ENCODE measurements at places on chromosomes 12 and 14. TPM values are rescaled to one million over a fixed set of nuclear protein-coding genes. Genes with fewer than 3 reads are reported as not detected.

DNA sequence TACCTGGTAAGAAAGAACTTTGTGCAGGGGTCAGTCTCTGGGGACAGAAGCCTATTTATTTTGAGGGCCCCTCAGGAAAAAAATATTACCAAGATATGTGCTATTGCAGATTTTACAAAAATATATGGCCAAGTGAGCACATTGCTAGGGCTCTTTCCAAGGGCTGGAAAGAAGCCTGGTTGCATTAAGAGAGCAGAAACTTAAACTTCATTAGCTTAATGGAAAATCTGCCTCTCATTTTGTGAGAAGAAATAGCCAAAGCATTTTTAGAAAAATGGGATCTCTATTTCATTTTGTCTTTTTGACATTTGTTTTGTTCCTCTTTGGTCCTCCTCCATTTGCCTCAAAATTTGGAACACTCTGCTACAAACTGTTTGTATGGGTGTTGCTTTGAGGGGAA, 283.5 kb downstream of the NELL2 start:
- DNase-seq, result no peak

The SLC25A21 gene
- total RNA-seq, result 0.38 TPM

The ZDHHC22 gene
- not detected for total RNA-seq

The NEMF gene
- total RNA-seq, result 37.2 TPM

GRCh38 chr12:107435520-107435919, 250.1 kb upstream of the PWP1 start:
- peak; percentile 29 for DNase-seq

The CLEC4C gene
- total RNA-seq, result not detected

GRCh38 chr12:84079626-84080025, 833.0 kb downstream of the SLC6A15 start:
- no peak for DNase-seq

The PTPN6 gene
- total RNA-seq, result 2.4 TPM

The TMEM179 gene
- 0.13 TPM for total RNA-seq

- DNase-seq, result no peak
These were observed 2.7 kb downstream of the GAPDH start for GRCh38 chr12:6536894-6537579.

GRCh38 chr12:21704847-21705246, 47.2 kb upstream of the LDHB start:
- no peak for DNase-seq

DNA sequence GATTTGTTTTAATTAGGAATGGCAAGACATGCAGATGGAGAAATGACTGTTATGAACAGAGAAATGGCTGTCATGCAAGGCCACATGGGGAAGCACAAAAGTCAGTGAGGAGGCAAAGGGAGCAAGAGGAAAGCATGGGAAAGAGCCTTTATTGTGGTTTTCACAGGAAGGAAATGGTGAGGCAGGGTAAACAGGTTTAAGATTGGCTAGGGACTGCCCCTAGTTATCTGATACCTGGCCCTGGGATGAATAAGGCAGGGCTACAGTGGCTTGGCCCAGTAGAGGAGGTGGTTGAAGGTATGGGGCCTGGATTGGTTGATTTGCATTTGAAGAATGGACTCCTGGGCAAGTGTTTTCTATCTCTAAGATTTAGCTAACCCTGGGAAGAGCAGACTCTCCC, 168.7 kb upstream of the CNOT2 start:
- no peak for DNase-seq

GRCh38 chr12:67721248-67721647, 72.7 kb downstream of the DYRK2 start:
- no peak for DNase-seq

The CCDC38 gene
- total RNA-seq, result not detected

- DNase-seq, result peak; percentile 87
These were observed 2.9 kb upstream of the PPFIBP1 start for GRCh38 chr12:27521066-27521465.

The RPL36AL gene
- 233 TPM for total RNA-seq

GRCh38 chr12:79618848-79619404, 71.8 kb downstream of the PAWR start:
- no peak for DNase-seq

DNA sequence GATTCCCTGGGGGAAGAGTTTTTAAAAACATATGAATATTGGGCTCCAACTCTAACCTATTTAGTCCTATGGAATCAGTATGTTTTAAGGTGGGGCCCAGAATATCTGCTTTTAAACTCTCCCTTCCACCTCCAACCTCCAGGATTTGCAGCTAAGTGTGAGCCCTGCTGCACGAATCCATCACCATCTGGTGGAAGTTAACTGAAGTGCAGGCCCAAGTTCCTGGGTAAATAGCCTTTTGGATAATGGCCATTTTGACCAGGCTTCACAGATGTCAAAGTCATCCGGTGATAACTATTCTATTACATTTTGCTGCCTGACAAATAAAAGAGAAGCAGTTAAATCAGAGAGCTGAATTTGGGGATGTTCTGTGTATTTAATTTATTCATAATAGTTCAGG, 58.1 kb upstream of the RMST start:
- DNase-seq, result peak; percentile 24

DNA sequence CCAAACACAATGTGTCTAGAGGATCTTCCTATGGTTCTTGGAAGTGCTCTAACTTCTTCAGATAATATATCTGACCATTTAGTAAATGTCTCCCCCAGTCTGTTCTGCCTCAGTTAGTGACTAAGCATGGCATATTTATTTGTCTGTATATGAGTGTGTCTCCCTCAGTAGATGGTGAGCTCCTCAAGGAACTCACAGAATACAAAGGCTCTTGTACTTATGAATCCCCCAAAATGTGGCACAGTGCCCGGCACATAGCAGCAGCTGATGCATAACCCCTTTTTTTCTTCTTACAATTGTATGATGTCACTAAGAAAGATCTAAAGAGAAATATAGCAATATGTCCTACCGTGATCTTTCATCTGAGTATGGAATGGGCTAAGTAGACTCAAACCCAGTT, 264.7 kb upstream of the PRICKLE1 start:
- no peak for DNase-seq

The KRT75 gene
- total RNA-seq, result not detected

The PRORP gene
- 24.9 TPM for total RNA-seq

GRCh38 chr14:51442513-51443175, 202.6 kb downstream of the TMX1 start:
- DNase-seq, result peak; percentile 76

GRCh38 chr12:123992118-123992825, 19.3 kb downstream of the ZNF664 start:
- no peak for DNase-seq

The ALX1 gene
- total RNA-seq, result not detected

The TROAP gene
- total RNA-seq, result 9.6 TPM

The MYBPC1 gene
- not detected for total RNA-seq

GRCh38 chr12:95626854-95627253, 75.6 kb upstream of the USP44 start:
- DNase-seq, result no peak

The NOVA1 gene
- total RNA-seq, result under 0.01 TPM

GRCh38 chr14:73463411-73463810, 5.1 kb upstream of the NUMB start:
- DNase-seq, result no peak

The AQP6 gene
- not detected for total RNA-seq

The SLC7A8 gene
- 1.0 TPM for total RNA-seq

Measured in dermis microvascular lymphatic vessel endothelial cell (primary cell).